Suppressor macrophage treated with lipopolysaccharide for 4 hours (primary cell): ENCODE measurements at places on chromosomes 3 and 15.

- no peak for DNase-seq
Observed at GRCh38 chr3:52400275-52400793, 44.6 kb downstream of the SEMA3G start.

DNA sequence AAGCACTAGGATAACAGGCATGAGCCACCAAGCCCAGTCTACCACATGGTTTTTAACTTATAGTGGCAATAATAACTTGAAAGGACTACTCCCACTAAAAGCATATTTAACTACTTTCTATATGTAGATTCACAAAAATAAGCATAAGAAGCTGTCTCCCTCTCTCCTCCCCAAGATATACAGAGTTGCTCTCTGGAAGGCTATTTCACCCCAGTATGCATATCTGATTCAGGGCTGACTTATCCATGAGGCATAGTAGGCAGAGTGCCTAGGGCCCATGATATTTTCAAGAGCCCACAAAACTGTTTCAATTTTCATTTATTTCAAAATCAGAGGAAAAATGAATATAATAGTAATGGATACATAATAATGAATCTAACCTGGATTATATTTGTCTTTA, 20.5 kb downstream of the ATP8B4 start:
- no peak for DNase-seq

- DNase-seq: no peak
Observed at GRCh38 chr15:29785136-29785535, 37.1 kb downstream of the TJP1 start.

GRCh38 chr3:126313580-126314304, 43.5 kb downstream of the KLF15 start:
- no peak for DNase-seq

GRCh38 chr3:69204315-69204957, 82.0 kb upstream of the LMOD3 start:
- DNase-seq: no peak

GRCh38 chr15:59313641-59314332, 58.9 kb downstream of the MYO1E start:
- peak; percentile 72 for DNase-seq

GRCh38 chr15:50968353-50968752, 59.9 kb downstream of the AP4E1 start:
- DNase-seq: no peak

DNA sequence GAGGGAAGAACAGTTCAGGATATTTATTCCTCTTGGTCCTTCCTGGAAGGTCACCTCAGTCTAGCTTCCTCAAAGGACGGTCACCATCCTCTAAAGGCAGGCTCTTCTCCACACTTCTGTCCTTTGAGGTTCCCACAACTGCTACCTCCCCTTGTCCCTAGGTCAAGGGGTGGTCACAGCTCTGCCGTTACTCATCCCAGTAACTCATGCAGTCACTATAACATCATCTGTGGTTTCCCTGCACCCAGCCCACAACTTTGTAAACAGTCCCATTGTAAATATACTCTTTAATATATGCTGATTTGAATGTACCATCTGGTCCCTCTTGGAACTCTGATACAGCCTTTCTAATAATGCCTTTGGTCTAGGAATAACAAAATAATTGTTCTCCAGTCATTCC, 887.4 kb downstream of the FHIT start:
- DNase-seq: no peak

DNA sequence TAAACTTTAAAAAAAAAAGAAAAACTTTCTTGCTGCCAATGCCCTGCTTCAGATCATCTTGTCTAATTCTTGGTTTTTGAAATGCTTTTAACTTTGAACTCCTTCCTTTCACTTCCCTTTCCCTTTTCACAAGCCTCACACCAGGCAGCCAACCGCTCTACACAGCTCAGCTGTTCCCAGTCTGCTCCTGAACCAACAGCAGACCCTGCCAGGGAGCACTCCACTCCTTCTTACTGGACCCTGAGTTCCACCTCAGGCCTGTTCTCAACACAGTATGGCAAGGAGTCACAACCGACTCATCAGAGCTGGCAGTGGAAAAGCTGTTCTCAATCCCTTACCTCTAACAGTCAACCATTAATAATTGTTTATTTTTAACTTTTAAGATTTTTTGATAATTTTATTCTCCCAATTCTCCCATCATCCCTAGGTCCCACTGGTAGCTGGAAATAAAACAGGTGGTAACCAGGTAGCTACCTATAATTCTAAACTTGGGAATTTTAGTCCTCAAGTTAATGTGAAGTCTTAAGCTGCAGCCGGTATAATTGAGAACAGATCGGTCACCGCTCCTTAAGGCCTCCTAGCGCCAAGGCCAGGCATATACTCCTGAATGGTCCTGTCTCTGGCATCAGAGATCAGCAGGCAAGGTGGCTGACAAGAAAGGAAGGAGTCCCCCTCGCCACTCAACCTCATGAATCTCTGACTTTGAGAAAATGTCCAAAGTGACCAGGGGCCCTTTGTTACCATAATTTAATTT, 43.9 kb downstream of the BOC start:
- DNase-seq: peak; percentile 54

GRCh38 chr15:100463515-100463914, 65.2 kb downstream of the CERS3 start:
- DNase-seq: no peak

- no peak for DNase-seq
Observed at GRCh38 chr3:4957978-4958377, 21.3 kb upstream of the BHLHE40 start.

DNA sequence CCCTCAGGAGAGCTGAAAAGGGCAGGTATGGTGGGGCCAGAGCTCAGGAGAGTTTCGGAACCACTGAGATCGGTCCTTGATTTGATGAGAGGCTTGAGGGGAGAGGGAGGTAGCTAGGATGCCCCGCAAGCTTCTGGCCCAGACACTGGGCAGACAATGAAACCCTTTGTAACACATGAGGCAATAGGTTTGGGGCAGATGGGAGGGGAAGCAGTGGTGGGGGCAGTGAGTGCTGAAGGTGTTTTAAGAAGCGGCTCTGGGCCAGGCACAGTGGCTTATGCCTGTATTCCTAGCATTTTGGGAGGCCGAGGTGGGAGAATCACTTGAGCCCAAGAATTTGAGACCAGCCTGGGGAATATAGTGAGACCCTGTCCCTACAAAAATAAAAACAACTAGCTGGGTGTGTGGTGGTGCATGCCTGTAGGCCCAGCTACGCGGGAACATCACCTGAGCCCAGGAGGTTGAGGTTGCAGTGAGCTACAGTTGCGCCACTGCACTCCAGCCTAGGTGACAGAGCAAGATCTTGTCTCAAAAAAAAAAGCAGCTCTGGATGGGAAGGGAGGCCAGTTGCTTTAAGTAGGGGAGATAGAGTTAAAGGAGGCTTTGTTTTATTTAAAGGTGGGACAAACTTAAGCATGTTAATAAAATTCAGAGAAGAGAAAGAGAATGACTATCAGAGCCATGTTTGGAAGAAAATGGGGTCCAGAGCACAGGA, 9.6 kb upstream of the SNX22 start:
- DNase-seq: no peak

- no peak for DNase-seq
Observed at GRCh38 chr15:36108541-36108940, 470.9 kb upstream of the CDIN1 start.

DNA sequence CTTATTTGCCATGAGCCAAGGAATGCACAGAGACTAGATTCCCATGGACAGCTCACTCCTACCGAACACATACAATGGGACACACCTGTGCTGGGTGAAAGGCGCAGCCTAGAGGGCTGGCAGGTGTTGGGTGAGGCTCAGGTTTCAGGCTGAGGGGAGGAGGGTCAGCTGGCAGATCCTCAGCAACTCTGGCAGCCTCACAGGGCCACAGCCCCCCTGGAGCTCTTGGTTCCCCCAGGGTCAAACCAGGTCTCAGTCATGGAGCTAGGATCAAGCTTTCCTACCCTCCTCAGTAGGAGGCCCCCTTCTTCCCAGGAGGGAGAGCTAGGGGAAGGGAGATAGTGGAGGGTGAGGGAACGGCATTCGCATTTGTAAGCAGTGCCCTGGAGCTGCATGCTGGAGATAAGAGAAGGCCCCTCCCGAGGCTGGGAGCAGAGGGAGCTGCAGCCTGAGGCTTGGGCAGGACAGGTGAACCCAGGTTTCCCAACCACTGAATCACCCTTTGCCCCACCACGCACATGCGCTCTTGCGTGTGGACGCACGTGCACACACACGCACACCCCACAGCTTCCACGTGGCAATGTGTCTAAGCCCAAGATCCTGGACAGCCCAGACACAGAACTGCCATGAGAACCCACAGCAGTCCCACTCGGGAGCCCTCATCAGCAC, 26.3 kb upstream of the TFRC start:
- no peak for DNase-seq

DNA sequence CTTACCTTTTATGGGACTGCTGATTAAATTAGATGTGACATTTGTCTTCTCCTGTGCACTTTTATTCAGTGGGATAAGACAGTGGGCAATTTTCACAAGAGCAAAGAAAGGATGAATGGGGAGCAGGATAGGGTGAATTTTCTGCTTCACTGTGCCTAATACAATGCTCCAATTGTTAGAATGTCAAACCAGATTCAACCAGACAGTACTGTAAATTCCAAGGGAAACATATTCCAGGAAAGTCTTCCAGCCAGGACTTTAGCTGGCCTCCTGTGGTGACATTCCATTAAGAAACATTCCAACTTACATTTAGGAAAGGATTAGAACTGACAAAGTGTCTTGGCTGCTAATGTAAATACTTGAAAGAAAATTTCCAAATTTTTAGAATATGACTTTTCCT, 100.1 kb upstream of the PROK2 start:
- no peak for DNase-seq

GRCh38 chr3:179950840-179951239, 85.9 kb downstream of the PEX5L start:
- DNase-seq: no peak

DNA sequence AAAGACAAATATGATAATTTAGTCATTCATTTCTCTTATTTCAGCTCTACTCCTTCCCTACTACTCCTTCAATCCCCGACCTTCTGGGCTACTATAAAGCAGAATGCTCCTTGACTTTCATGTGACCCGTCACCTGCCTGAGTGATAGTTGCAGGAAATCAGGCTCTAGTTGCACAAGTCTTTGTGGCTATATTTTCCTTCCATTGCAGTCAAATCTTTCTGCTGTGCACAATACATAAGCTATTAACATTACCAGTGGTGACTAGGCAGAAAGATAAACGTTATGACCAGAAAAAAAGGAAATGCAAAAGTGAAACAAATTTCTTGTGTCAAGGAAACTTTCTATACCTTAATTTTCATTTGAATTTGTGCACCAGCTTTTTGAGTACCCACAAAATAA, 2.3 kb downstream of the SUCNR1 start:
- peak; percentile 83 for DNase-seq

GRCh38 chr3:87175732-87176131, 51.4 kb upstream of the CHMP2B start:
- no peak for DNase-seq

GRCh38 chr15:59537403-59537802, 74.2 kb upstream of the GCNT3 start:
- no peak for DNase-seq

- no peak for DNase-seq
Observed at GRCh38 chr3:127546970-127547733, 43.4 kb downstream of the TPRA1 start.

GRCh38 chr3:159711560-159712333, 276.9 kb upstream of the IL12A start:
- no peak for DNase-seq

GRCh38 chr15:55856506-55857164, 113.7 kb upstream of the PRTG start:
- no peak for DNase-seq

DNA sequence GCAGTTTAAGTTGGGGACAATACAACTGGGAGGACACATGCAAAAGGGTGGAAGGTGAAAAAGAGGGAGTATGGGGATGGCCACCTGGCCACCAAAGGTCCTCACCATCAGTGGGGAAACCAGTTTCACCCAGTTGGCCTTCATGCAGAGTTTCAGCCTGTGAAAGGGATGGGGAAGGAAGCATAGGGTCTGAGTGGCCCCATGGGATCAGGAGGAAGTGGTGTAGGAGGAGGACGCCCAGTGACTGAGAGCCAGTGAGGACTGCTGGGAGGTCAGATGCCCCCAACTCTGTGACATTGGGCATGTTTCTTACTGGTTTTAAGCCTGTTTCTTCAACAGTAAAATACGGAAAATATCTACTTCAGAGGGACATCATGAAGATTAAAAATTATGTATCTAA, 16.3 kb downstream of the BCL2A1 start:
- DNase-seq: peak; percentile 75

DNA sequence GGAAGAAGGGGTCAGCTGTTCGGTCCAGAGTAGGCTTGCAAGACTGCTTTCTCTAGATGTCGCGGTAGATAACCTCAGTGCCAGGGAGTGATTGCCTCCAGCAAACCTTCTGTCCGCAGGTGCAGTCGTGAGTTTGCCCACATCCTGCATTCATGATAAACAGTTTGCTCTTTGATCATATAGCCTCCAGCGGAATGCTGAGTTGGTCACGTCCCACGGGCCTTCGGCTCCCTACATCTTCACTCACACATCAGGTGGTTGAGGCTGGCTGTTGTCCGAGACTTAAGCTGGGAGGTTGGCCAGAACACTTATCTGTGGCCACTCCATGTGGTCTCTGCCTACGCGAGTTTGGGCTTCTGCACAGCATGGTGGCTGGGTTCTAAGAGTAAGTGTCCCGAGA, 62.1 kb upstream of the NR2C2 start:
- no peak for DNase-seq

GRCh38 chr15:98887976-98888375, 119.6 kb downstream of the PGPEP1L start:
- DNase-seq: no peak

GRCh38 chr3:54888162-54888561, 39.7 kb downstream of the LRTM1 start:
- no peak for DNase-seq

- DNase-seq: no peak
Observed at GRCh38 chr3:127102587-127102986, 90.3 kb upstream of the PRR23E start.

- no peak for DNase-seq
Observed at GRCh38 chr3:12060139-12060845, 56.1 kb downstream of the SYN2 start.

- DNase-seq: no peak
Observed at GRCh38 chr3:77134769-77135168, 94.9 kb downstream of the ROBO2 start.

DNA sequence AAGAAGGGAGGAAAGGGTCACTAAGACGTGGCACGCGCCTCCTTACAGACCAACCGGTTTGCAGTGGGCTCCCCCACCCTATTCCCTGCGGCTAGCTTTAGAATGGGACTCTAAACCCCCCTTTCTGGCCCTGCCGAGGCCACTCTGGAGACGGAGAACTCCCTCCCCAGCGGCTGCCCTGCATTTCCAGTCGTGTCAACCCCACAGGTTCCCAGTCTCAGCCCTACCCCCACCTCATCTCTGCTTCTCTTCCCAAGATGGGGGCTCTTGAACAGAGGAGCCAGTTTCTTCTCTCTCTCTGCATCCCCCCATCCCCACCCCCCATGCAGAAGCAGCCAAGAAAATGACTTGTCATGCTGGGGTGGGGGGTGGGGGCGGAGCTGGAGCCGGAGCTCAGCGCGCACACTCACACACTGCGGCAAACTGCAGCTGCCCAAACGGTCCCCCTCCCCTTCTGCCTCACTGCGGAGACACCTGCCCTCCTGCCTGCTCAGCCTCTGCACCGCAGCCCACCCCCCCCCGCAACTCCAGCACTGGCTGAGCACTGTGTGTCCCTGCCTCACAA, 871 bp downstream of the MAP1A start:
- no peak for DNase-seq
